ENCODE measurements at places on chromosomes 7 and 10.

GRCh38 chr7:123367484-123368122 lies 166.8 kb downstream of the IQUB start:
- no peak for DNase-seq

DNA sequence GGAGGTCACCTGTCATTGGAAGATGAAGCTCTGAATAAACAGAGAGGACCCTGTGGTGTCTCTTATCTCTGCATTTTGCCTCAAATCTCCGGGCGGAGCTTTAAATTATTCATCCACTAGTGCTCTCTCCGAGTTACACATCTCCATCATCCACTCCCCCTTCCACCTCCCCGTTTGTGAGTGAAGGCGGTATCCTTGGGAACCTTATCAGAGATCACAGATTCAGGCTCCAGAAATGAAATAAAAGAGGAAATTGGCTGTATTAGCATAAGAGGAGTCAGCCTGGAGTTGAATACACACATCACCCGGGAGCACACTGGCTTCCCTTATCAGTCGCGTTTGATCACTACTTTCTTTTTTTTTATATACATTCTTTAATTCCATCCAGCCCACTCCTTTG lies 1184.8 kb downstream of the GATA3 start:
- DNase-seq, result no peak

- DNase-seq, result no peak
Observed at GRCh38 chr7:155842496-155843265, 30.4 kb upstream of the SHH start.

GRCh38 chr7:8136051-8136730 lies 125.8 kb downstream of the ICA1 start:
- DNase-seq, result no peak

DNA sequence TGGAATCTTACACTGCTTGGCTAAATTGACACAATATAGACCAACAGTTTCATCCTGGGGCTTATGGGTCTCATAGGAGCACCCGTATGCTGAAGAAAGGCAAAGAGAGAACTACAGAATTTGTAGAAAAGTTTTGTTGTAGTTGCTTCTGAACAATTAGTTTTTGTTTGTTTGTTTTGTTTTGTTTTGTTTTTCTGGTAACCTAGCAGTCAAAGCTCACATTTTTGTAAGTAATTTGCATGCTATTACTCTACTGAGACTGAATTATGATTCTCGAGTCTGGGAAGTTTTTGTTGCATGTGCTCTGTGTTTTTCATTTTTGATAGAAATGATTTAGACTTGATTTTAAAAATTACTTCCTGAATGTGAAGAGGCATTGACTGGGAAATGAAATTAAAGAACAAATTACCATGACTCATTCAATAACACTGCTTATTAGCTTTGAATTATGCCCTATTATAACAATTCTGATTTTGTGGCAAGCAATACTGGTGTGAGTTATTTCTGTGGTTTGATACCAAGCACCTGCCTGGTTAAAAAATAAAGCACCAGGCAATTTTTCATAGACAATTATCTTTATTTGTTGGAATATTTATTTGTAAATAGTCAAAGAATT lies 438 bp downstream of the LSMEM1 start:
- no peak for DNase-seq

DNA sequence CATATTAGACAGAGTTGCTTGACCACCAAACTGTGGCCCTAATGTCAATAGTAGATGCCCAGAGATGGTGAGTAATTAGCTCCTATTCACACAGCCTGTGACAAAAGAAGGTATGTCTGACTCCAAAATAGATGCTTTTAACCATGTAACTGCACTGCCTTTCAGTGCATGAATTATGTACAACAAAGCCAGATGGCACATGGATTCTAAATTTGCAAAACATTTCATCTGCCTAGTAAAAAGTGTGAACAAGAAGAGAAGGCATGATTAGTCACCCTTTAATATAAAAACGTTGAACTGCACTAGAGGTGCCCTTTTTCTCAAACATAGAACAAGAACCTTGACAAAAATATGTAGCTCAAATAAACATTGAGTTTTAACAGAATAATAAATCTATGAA lies 35.5 kb upstream of the PTPRZ1 start:
- no peak for DNase-seq

- no peak for DNase-seq
Observed at GRCh38 chr10:44385696-44386441, 972 bp upstream of the CXCL12 start.

GRCh38 chr7:155002411-155003091 lies 373 bp downstream of the PAXIP1 start:
- no peak for DNase-seq

- DNase-seq, result no peak
Observed at GRCh38 chr10:34758447-34758996, 56.6 kb downstream of the PARD3 start.

DNA sequence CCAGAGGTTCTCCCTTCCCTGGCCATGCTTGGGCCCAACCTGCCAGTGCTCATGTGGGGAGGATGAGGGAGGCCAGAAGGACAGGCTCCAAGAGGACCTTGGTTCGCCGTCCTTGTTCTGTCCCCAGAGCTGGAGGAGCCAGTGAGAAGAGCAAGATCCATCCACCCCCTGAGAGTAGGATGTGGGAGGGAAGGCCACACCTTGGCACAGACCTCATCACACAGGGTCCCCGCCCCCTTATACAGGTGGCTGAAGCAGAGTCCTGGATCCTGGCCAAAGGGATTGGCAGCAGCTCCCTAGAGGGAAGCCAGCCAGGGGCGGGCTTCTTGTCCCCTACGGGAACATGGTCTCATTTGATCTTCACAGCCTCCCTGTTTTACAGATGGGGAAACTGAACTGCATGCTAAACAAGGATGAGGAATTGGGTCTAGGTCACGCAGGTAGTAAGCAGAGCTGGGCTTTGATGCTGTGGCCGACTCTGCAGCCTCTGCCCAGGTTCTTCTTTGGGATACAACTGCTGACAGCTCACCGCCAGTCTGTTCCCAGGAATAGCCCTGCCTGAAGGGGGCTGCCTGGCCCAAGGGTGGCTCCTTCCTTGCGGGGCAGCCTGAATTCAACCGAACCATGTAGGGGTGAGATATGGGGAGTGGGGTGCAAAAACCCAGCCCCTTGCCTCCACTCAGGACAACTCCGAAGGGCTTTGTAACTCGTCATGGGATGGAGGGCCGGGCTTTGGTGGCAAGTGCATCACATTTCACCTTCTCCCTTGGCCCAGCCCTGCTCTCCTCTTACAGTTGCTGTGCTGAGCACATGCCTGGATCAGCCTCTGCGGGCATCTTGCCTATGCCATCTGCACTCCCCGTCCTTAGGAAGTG lies 62.2 kb upstream of the KDM7A start:
- no peak for DNase-seq

DNA sequence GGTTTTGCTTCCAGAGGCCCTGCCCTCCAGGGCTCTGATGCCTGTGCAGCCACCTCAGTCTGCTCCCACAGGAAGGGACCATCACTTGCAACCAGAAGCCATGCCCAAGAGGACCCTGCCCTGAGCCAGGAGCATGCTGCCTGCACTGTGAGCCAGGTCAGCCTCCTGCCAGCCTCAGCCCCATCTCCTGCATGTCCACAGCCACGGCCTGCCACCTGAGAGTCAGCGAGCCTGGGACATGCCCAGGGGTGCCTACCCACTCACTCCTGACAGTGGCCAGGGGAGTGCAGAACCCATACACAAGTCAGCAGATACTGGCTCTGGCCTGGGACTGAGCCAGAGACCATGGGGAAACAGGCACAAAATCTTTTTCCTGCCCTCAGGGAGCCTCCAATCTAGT lies 6.6 kb upstream of the KCP start:
- no peak for DNase-seq

GRCh38 chr10:89838044-89838615 lies 136.7 kb downstream of the KIF20B start:
- DNase-seq, result no peak

DNA sequence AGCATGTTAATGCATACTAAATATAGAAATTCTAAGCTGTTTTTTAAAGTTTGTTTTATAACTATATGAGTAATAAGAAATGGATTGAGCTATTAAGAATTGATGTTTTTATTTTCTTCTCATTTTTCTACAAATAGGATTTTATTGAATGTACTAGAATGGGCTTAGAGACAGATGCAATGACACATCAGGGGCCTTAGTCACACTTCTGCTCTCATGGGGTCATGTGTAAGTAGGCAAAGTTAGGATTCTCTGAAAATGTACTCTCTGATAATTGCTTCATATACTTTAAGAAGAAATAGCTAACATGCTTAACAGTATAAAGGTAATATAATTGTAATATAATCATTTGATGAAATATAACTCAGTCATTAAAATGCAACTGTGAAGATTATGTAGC lies 154.6 kb downstream of the ZNF438 start:
- no peak for DNase-seq

DNA sequence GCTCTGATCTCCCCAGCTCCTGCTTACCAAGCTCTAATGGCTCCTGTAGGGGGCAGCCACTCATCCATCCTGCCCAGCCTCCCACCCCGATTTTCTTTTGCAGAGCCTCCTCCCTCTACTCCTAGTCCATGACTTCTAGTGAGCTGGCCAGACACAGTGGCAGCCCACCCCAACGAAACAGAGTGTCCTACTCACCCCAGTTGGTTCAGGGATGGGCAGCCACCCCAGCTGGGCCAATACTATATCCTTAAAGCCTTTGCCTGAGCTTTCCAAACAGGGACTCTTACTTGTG lies 77.1 kb downstream of the GRID1 start:
- no peak for DNase-seq

DNA sequence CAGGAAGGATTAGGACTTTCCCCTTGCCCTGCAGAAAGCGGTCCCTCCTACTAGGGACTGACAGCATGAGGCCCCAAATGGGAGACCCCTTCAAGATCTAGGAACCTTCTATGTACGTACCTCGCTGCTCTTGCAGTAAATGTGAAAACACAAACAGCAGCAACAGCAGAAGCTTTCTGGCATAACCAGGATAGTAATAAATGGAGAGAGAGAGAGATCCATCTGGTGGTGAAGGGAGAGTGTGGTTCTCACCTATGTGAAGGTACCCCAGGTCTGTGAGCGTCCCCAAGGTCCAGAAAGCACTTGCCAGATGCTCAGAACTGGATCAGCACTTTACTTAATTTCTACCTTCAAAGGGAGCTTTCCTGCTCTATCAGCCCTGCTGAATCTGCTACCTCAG lies 592.7 kb downstream of the PARD3 start:
- no peak for DNase-seq

DNA sequence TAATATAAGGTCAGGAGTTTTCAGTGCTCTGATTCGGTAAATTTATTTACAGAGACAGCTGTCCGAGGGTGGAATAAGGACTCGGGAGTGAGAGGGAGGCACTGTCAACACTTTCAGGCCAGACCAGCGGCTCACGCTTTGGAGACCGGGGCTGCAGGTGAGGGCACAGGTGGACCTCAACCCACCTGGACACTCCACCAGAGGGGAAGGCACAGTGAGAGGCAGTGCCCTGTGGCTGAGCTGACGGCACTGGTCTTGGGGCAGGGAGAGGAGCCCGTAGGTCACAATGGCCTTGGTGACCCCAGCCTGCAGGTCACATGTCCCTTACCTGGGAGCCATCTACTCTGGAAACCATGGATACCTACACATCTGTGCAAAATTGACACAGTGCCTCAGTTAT lies 315.1 kb downstream of the ADARB2 start:
- no peak for DNase-seq

Data from activated T-cell treated with anti-CD3 and anti-CD28 coated beads for 24 hours (primary cell).